Head of caudate nucleus (tissue), 42 donors: ENCODE measurements at places on chromosomes 5 and 9.

- DNase-seq = no peak
Observed at GRCh38 chr9:133943781-133944745, 48.1 kb downstream of the VAV2 start.

DNA sequence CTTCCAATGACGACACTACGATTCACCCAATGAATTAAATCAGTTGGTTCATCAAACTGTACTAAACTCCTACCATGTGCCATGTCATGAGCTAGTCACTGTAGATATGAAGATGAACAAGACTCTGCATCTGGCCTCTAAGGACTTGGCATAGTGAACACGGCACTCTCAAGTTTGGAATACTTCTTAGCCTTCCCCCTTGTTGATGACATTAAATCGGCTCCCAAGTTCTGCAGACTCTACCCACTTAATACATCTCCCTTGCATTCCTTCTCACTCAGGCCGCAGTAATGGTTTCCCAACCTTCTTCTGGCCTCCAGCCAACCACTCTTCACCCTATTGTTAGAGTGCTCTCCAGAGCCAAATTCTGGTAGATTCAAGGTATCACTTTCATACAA, 184.7 kb downstream of the MAPKAP1 start:
- DNase-seq = no peak

DNA sequence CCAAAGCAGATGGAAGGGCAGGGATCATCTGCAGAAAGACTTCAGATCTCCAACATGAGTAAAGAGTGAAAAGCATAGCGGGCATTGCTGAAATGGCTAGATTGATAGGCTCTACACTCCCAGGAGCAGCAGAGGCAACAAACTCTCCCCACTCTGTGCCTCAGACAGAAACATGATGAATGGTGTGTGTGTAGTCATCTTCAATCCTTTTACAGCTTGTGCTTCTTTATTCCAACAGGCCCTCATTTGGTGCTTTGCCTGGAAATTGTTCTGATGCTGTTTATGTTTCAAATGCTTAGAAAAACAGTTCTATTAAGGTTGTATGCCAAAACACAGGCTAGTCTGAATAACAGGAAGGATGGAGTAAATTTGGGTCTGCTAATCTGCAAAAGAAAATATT, 176.2 kb downstream of the DMRTA1 start:
- DNase-seq = no peak

GRCh38 chr5:58241389-58241788, 218.5 kb downstream of the PLK2 start:
- no peak for DNase-seq

DNA sequence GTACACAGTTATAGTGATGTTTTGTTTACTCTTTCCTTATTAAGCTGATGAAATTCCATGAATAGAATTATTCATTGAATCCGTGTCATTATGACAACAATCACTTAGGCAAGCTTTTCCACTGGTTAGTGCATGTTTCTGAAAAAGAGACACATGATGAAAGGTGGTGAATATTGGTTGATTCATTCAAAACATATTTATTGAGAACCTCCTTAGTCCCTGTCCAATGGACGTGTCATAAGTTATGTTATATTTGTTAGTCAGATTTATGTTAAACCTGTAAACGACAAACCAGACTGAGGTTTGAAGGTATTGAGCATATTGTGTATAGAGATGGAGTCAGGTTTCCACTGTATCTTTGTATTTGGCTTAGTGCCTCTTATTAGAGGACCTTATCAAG, 1888.9 kb upstream of the CDH6 start:
- DNase-seq = no peak

- DNase-seq = no peak
Observed at GRCh38 chr9:27519466-27520465, 4.3 kb upstream of the IFNK start.

DNA sequence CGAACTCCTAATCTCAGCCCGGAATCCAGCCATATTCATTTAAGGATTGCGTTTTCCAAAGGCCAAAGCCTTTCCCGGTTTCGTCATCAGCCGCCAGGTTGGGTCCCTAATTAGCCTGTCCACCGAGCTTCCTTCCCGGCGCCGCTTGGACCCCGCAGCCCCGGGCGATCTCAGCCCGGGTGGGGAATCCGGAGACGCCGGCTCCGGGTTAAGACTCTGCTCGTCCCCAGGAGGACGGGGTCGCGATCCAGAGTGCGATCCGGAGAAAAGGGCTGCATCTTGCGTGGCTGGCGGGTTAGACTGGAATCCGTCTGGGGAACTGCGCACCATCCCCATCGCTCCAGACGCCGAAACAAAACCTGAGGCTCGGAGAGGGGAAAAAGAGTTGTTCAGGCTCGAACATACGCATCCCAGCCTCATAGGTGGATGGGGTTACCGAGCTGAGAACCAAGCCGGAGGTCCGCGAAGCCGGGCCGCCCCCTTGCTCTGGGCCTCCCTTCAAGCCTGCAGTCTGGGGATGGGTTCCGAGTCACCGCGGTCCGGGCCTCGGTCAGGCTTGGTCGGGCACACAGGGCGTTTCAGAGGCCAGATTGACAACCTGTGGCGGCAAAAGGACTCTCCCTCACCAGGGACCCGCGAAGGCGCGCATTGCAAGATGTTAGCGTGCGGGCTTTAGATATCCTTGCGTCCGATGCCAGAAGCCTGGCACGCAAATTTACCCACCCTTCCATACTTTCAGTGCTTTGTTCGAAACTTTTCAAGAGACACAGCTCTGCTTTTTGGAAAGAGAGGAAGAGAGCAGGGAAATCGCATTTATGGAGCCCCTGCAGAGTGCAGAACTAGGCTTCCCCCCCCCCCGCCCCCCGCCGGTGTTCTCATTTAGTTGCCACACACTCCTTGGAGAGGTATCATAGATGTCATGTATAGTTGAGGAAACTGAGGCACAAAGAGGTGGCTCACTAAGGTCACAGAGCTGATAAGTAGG, 7.9 kb downstream of the MSX2 start:
- DNase-seq = no peak

DNA sequence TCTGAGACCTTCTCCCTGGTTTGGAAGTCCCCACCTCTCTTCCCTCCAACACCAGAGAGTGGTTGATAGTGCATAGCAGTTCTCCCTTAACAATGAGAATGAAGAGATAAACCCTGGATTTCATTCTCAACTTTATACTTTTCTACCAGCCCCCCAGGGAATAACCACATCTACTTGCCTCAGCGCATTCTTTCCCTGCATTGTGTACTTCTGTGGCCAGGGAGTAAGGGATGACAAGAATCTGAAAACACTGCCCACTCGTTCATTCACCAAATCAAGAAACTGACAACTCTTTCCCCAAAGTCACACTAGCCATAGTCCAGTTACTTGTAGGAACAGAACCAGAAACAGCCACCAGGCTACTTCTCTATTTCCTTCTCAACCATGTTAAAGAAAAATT, 46.0 kb upstream of the SPIN1 start:
- DNase-seq = no peak

DNA sequence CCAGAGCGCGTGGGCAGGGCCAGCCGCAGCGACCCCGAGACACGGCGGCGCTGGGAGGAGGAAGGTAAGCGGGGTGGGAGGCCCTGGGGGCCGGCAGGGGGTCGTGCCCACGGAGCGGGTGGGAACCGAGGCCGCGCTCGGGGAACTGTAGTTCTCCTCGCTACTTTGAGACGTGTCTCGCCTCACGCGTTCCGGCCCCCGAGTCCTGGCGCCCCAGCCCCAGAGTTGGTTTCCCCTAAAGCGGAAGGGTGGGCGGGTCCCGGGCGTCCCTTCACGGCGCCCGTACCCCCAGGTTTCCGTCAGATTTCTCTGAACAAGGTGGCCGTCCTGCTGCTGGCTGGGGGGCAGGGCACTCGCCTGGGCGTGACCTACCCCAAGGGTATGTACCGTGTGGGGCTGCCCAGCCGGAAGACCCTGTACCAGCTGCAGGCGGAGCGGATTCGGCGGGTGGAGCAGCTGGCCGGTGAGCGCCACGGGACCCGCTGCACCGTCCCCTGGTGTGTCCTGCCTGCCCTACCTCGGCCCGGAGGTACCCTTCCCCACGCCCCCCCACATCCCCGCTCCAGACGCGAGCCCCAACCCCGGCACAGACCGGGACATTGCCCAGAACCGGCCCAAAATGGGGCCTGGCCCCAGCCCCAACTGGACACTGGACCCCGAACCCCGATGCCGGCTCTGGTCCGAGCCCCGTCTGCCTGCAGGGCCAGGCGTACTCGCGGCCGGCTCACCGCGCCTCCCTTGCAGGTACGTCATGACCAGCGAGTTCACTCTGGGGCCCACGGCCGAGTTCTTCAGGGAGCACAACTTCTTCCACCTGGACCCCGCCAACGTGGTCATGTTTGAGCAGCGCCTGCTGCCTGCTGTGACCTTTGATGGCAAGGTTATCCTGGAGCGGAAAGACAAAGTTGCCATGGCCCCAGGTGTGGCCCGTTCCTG, 709 bp downstream of the UAP1L1 start:
- DNase-seq = no peak

DNA sequence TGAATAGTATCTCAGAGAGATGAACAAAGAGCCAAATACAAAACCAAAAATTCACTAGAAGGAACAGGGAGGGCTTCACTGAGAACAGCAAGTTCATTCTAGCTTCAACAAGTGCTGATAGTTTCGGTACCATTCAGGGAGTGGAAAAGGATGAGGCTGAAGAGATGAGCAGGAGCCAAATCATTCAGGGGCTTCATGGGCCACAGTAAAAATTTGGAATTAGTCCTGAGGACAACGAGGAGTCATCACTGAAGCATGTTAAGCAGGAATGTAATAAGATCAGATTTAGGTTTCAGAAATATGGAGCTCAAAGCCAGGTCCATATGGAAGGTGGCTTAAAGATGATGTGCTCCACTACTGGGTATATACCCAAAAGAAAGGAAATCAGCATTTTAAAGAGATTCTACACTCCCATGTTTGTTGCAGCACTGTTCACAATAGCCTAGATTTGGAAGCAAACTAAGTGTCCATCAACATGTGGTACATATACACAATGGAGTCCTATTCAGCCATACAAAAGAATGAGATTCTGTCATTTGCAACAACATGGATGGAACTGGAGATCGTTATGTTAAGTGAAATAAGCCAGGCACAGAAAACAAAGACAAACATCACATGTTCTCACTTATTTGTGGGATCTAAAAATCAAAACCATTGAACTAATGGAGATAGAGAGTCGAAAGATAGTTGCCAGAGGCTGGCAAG, 36.2 kb downstream of the SPOCK1 start:
- no peak for DNase-seq
